ENCODE measurements at places on chromosomes 1 and 21.

DNA sequence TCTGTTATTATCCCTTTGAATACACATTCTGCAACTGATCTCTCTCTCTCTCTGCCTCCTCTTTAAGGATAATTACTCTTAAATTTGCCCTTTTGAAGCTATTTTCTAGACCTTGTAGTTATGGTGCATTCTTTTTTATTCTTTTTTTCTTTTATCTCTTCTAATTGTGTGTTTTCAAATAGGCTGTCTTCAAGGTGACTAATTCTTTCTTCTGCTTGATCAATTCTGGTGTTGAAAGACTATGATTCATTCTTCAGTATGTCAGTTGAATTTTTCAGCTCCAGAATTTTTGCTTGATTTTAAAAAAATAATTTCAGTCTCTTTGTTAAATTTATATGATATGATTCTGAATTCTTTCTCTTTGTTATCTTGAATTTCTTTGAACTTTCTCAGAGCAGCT is 95.6 kb upstream of the GPR52 start:
- no peak for DNase-seq

DNA sequence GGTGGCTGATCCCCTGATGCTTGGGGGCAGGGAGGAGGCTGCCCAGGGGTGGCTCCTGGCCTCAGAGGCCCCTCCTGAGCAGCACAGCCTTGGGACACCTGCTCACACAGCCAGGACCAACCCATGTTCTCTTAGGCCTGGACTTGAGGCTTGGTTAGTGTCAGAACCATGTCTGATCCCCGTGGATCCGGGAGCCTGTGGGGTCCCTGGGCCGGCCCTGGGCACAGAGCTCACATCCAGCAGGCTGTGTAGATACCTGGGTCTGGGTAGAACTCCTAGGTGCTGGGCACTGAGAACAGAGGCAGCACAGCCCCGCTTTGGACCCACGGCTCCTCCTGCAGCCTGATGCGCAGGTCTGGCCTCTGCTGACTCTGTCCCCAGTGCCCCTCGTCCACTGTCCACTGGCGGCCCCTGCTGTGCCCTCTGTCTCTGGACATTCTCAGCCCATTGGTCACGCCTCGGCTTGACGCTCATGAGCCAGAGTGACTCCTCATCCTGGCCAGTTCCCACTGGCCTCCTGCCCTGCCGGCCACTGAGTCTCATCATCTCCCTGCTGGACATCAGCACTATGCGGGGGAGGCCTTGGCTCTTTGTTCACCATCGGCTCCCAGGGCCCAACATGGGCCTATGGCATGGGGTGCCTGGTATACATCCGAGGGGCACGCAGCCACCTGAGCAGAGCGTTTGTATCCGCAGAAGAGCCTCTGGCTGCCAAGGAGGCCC is 70.2 kb downstream of the TRIM11 start:
- DNase-seq: no peak

DNA sequence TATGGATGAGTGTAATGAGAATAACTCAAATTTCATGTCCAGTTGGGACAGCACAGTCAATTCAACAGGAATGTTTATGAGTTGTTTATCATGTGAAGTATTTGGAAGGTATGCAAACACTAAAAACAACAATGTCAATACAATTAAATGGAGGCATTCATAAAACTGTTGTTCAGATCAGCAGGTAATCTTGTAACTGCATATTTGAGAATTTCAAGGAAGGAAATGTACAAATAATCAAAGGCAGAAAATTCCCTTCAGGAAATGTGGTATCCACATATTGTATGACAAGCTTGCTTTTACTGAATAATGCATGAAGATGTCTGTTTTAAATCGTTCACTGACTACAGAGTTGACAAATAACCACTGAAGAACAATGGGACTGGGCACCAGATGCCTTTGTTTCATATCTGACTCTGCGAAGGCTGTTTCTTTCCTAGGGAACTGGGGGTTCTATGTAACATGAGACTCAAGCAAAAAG is 198.3 kb downstream of the LTN1 start:
- DNase-seq: no peak

- peak; percentile 96 for DNase-seq
Measured at GRCh38 chr1:162690672-162691434, 58.6 kb downstream of the DDR2 start.

DNA sequence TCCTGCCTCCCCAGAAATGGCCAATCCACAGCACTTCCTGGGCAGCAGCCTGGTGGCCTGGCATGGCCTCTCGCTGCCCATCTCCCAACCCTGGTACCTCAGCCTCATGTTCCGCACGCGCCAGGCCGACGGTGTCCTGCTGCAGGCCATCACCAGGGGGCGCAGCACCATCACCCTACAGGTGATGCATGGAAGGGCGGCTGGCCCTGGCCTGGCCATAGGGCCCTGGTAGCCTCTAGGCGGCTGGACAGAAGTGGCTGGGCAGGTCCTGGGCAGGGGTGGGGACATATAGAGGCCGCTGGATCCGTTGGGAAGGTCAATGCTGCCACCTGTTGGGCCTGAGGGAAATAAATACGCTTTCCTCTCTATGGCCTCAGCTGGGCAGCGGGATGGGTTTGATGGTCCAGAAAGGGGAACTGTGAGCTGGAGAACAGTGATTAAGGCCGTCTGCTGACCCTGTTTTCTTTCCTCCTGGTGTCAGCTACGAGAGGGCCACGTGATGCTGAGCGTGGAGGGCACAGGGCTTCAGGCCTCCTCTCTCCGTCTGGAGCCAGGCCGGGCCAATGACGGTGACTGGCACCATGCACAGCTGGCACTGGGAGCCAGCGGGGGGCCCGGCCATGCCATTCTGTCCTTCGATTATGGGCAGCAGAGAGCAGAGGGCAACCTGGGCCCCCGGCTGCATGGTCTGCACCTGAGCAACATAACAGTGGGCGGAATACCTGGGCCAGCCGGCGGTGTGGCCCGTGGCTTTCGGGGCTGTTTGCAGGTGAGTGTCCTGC is 14.4 kb downstream of the CELSR2 start:
- peak; percentile 90 for DNase-seq

All from dermis microvascular lymphatic vessel endothelial cell (primary cell).